ENCODE measurements at places on chromosomes 3 and 15. TPM values are rescaled to one million over a fixed set of nuclear protein-coding genes. Genes with fewer than 3 reads are reported as not detected.

GRCh38 chr15:35507932-35508638 lies 37.9 kb downstream of the DPH6 start:
- DNase-seq, result no peak

- DNase-seq, result no peak
Observed at GRCh38 chr15:23569151-23569925, 3.9 kb downstream of the MKRN3 start.

The ITIH3 gene
- total RNA-seq, result 0.67 TPM

- no peak for DNase-seq
Observed at GRCh38 chr3:159823780-159824179, 164.9 kb upstream of the IL12A start.

- DNase-seq, result no peak
Observed at GRCh38 chr3:82973791-82974190, 1212.3 kb upstream of the GBE1 start.

DNA sequence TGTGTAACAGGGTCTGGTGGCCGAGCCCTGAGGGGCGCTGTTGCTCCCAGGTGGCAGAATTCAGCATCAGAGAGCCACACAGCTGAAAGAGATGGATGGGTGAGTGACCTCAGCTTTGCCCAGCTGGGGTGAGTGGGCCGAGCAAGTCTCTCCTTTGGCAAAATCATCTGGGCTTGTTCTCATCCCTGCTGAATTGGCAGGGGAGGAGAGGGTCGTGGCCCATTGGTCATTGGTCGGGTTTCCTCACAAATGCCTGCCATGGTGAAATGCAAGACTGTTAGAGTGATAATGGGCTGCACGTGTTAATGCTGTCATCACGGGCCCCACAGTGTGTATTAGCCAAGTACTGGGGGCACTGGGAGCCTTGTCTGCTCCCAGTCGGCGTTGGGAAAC lies 15.9 kb downstream of the ABHD2 start:
- no peak for DNase-seq

GRCh38 chr15:44598892-44599291 lies 61.9 kb downstream of the EIF3J start:
- no peak for DNase-seq

- no peak for DNase-seq
Observed at GRCh38 chr15:89099968-89100367, 11.7 kb downstream of the ABHD2 start.

The ZNF197 gene
- total RNA-seq, result 7.0 TPM

DNA sequence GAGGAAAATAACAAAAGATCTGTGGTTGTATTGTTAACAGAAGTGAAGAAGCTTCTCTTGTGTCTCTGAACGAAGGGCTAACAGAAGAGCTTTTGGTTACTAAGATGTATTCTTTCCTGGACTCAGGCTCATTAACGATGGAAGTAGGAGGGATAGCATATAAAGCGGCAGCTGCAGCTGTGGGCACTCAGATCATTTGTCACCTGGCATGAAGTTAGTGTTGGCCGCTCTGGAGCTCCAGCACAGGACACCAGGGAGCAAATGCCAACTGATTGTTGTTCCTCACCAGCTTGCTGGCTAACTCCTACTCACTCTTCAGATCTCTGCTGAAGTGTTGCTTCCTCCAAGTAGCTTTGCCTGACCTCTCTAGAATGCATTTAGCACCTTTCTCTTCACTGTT lies 15.5 kb upstream of the SLITRK3 start:
- DNase-seq, result no peak

- no peak for DNase-seq
Observed at GRCh38 chr15:57198131-57198530, 178.2 kb upstream of the CGNL1 start.

The FAM107A gene
- 0.08 TPM for total RNA-seq

All from Panc1 (cell line).